ENCODE measurements at places on chromosomes 7 and 10. TPM values are rescaled to one million over a fixed set of nuclear protein-coding genes. Genes with fewer than 3 reads are reported as not detected.

ENKUR gene
- total RNA-seq: not detected

ANKRD61 gene
- not detected for total RNA-seq

TAS2R4 gene
- total RNA-seq: 5.4 TPM

DNAJC12 gene
- not detected for total RNA-seq

VPS37D gene
- total RNA-seq: 0.71 TPM

IQUB gene
- 0.27 TPM for total RNA-seq

GRCh38 chr7:116355424-116355765, 144.1 kb upstream of the CAV2 start:
- no peak for DNase-seq

DNA sequence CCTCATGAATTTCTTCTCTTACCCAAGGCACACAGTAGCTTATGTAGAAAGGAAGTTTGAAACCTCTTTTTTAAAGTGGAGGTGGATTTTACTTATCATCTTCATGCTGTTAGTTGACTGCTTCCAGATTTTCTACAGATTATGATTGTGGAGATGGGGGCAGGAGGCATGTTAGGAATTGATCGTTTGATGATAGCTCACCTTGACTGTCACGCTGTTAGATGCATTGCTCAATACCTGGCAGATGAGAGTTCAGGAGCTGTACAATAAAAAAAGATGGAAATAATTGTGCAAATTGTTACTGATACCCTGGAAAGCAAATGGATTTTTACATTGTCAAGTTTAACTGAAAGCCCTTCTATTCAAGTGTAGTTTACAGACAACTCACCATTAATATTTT, 340.3 kb downstream of the PLXDC2 start:
- no peak for DNase-seq

- no peak for DNase-seq
These were observed 103.3 kb upstream of the GATA3 start for GRCh38 chr10:7950981-7951847.

DNA sequence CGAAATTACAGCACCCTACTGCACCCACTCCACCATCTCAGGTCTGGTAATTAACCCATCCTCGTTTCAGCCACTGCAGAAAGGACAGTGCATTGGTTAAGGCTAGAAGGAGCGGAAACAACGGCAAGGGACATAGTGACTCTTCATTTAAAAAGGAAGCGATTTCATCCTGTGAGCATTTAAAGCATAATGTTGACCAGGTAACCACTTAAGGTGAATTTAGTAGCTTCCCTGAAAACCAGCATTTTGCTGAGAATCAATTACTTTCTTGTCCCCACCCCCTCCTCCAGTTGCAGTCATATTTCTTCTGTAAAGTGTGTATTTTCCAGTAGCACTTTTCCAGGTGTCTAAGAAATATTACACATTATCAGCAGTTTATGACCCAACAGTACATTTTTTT, 821 bp upstream of the JAZF1 start:
- no peak for DNase-seq

GRCh38 chr7:99997545-99998137, 17.8 kb upstream of the ZKSCAN1 start:
- DNase-seq: peak; percentile 81

DNA sequence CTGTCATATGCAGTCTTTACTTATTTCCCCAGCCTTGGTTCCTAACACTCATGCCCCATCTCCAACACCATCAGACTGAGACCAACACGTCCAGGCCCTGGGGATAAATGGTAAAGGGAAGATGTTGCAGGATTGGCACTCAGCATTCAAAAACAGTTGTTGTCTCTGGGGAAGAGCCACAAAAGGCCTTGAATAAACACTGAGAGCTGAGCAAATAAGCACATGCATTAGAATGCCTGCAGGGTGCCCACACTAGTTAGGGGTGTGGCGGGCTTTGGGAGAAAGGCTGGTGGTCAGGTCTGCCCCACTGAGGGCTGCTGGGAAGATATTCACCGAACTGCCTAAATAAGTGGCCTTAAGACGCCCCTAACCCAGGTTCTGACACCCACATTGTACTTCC, 391.0 kb downstream of the GFRA1 start:
- no peak for DNase-seq

GRCh38 chr7:152602962-152603361, 73.0 kb downstream of the XRCC2 start:
- no peak for DNase-seq

DNA sequence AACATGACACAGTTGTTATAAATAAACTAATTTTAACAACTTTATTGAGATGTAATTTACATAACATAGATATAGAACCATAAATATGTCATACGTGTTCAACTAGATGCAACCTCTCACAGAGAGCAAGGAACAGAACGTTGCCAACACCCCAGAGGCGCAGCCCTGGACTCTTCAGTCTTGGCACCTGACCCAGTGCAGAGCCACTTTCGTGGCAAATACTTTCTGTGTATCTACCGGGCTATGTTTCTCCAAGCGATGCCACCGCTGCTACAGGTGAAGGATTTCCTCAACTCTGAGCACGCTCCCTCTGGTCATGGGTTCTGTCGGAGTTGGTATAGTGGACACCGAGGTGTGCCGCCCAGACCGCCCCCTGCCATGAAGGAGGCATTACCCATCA, 57.4 kb downstream of the TEX36 start:
- DNase-seq: no peak
